Stimulated activated CD4-positive, alpha-beta T cell treated with anti-CD3 and anti-CD28 coated beads, Interleukin-2, amount 100 ng/mL, for 48 hours (primary cell): ENCODE measurements at places on chromosomes 2 and 18.

- no peak for DNase-seq
These were observed 16.0 kb upstream of the DAW1 start for GRCh38 chr2:227855440-227855839.

DNA sequence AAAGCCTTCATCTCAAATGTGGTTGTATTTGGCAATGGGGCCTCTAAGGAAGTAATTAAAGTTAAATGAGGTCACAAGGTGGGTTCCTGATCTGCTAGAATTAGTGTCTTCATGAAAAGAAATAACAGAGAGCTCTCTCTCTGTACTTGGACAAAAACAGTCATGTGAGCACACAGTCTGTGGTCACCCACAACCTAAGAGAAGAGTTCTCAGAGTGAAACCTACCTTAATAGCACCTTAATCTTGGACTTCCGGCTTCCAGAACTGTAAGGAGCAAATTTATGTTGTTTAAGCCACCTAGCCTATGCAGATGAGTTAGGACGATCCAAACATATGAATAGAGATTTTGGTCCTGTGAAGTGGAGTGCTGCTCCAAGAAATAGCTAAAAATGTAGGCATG, 758.9 kb downstream of the LRRTM4 start:
- no peak for DNase-seq

- no peak for DNase-seq
These were observed 33.9 kb downstream of the ZAP70 start for GRCh38 chr2:97747285-97747684.

DNA sequence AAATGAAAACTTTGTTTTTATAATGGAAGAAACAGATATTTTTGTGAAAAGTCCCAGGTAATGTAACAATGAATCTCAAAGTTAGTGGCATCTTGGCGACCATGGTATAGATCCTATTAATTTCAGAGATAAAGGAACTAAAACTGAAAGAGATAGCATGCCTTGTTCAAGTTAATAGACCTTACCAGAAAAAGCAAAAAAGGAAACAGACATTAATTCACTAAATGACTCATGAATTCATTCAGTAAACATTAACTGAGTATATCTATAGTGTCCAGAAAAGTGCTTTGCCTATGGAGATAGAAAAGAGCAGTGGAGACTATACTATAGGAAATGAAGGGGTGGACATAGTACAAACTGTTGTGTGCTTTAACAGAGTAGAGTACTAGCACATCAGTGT, 763.3 kb downstream of the TRIB2 start:
- DNase-seq, result no peak

GRCh38 chr18:331221-331821, 63.5 kb upstream of the THOC1 start:
- no peak for DNase-seq

GRCh38 chr2:220935789-220936321, 636.2 kb downstream of the EPHA4 start:
- DNase-seq, result no peak

DNA sequence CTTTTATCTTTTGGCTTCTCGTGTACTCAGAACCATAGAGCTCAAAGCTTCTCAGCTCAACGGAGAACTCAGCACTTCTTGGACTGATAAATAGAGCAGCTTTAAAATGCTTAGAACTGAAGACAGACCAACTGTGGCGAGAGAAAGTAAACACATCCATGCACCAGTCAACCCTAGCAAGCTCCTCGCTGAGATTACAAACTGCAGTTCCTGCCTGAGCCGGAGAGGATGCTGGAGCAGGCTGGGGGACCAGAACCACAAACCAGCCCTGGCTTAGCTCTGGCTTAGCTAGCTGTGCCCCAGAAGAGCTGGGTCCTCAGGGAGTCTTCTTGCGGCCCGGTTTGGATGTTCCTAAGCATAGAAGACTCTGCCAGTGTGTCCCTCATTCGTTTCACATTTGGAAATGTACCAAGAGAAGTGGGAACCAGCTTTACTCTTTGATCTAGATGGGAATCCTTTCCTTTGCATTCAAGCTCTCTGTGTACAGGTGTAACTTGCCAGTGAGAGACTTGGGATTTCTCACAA, 5.6 kb downstream of the PAX8 start:
- no peak for DNase-seq

DNA sequence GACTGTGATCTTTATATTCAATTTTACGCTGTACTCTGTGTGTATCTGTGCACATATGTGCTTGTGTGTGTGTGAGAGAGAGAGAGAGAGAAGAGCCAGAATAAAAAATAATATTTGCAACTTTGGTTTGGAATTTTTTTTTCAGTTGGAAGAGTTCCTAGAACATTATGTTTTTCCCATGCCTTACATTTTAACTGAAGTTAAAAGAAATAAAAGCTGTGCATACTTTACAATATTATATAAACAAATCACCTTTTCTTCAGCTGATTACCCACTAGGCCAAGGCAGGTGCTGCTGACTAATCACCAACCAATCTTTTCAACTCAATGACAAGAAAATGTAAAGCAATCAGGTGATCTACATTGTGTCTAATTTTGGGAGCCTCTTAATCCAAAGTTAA, 366.3 kb downstream of the NYAP2 start:
- no peak for DNase-seq

DNA sequence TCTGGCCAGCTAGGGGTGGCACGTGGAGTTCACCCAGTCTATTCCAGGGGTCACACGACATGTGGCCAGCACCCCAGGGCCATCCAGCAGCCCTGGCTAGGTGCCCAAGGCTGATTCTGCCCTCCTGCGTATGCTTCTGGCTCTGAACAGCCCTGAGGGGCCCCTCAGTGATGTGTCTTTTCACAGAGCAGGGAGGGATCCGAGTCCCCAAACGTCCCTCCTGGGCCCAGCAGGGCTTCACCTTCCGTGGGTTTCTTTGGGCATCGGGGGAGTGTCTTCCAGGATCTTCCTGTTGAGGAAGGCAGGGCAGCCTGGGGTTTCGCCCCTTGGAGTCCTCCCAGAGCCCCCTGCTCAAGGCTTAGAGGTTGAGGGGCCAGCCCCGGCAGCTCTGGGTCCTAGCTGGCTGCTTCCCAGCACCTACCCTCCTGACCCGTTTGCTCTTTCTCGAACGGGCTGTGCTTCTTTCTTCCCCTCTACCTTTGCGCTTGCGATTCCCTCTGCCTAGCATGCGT, 165.9 kb downstream of the DYSF start:
- no peak for DNase-seq

GRCh38 chr2:120641366-120641771, 94.3 kb upstream of the GLI2 start:
- DNase-seq, result no peak

- DNase-seq, result no peak
These were observed 50.1 kb downstream of the HS1BP3 start for GRCh38 chr2:20600756-20601325.

GRCh38 chr18:11585596-11585995, 23.8 kb upstream of the SLC35G4 start:
- no peak for DNase-seq

DNA sequence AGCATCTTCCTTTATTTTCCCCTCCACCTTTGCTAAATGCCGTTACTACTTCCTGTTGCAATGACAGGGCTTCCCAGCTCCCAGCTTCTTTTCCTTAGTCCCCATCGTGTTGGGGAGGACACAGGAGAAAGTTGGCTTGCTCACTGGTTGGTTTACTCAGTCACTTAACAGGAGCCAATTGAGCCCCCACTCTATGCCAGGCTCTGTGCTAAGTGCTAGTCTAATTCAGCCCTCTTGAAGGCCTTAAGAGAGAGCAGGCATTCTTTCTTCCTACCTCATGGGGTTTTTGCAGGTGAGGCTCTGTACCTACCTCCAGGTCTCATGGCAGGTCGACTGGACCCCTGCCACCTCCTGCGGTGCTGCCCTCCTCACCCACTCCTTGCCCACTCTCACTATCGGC, 20.1 kb downstream of the TANC1 start:
- no peak for DNase-seq

- DNase-seq, result no peak
These were observed 73.3 kb downstream of the RHBDD1 start for GRCh38 chr2:226909126-226909525.
